Stimulated activated CD8-positive, alpha-beta memory T cell treated with anti-CD3 and anti-CD28 coated beads, Interleukin-4, amount 100 ng/mL, for 4 hours (primary cell): ENCODE measurements at places on chromosomes 6 and 20.

DNA sequence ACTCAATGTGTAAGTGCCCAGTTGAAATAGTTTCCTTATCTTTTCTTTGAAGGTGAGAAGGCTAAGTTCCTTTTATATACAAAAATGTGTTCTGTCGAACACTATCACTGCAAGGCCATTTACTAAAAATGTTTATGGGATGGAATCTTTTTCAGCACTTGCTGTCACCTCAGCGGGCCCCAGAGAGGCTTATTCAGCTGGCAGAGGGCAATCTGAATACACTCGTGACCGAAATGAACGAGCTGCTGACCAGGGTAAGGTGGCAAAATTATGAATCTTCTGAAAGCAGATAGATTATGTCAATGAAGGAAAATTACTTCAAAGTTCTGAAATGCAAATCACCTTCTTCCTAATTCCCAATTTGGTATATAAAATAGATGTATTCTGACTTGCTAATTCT lies 340.2 kb downstream of the ARHGAP18 start:
- no peak for DNase-seq

DNA sequence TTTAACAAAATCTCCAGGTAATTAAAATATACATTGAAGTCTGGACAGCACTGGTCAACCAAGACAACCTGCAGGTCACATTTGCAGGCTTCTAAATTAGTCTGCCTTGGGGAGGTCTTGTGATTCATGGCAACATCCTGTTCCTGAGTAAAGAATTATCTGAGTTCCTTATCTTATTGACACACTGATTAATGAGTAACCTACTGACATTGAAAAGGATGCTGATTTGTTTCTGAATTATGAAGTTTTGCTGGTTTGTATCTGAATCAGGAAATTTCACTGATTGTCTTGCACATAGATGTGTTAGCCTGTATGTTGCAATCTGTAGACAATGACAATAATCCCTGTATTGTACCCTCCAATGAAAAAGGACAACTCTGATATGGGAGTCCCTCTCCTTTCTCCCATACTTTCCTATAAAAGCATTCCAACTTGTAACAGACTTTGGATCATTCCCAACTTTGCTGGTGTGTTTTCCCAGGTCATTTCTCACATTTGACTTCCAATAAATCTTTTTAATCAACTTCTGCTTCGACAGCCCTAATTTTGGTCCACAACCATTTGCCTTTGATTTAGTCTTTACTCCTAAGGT lies 80.0 kb downstream of the LAMP5 start:
- DNase-seq, result no peak

- no peak for DNase-seq
Observed at GRCh38 chr6:38722727-38723334, 7.7 kb downstream of the DNAH8 start.

DNA sequence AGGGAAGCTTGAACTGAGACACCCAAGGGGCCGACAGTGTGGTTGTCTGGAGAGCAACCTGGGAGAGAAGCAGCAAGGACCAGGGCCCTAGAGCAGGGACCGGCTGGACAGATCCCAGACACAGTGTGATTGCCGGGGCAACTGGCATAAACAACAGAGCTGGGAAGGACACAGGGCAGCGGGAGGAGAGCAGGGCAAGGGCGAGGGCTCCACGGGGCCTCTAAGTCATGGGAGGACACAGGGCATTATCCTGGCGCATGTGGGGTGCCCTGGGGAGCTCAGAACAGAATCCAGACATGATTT lies 31.1 kb upstream of the CCR6 start:
- DNase-seq, result no peak

- no peak for DNase-seq
Observed at GRCh38 chr6:64266351-64266821, 630.8 kb downstream of the PHF3 start.

- no peak for DNase-seq
Observed at GRCh38 chr20:62327726-62328495, 25.1 kb downstream of the ADRM1 start.

GRCh38 chr20:50012282-50013263 lies 29.8 kb downstream of the SNAI1 start:
- DNase-seq, result no peak

DNA sequence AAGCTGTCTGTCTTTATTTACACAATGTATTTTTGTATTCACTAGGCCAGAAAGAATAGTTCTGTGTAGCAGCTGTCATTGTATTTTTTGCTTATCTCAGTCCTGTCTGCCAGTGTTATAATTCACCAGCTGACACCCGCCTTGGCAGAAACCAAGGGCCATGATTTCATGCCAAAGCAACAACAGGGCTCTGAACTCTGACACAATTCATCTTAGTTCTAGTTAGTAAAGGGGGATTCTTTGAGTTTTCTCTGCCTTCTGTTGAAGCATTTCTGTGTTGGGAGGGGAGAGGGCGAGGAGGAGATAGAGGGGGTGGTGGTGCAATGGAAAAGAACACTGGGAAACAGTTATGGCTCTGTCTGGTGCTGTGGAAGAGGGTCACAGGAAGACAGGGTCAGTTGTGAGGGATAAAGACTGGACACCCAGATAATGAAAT lies 684.6 kb upstream of the MARCKS start:
- no peak for DNase-seq

DNA sequence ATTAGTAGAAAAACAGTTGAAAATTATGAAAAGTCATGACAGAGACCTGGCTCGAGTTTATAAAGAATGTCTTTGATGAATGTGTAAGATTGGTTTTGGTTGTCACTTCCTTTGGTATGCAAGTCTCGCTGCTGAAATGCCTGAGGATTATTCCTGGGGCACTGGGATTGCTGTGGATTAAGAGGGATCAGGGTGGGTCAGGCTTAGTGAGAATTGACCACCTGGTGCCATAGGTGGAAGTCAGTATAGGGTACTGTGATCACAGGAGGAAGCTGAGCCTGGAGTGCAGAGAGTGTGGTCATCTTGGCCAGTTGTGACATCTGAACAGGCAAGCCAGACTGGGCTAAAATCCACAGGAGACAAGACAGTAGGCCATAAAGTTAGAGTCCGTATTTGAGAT lies 34.9 kb downstream of the CEP43 start:
- DNase-seq, result no peak

DNA sequence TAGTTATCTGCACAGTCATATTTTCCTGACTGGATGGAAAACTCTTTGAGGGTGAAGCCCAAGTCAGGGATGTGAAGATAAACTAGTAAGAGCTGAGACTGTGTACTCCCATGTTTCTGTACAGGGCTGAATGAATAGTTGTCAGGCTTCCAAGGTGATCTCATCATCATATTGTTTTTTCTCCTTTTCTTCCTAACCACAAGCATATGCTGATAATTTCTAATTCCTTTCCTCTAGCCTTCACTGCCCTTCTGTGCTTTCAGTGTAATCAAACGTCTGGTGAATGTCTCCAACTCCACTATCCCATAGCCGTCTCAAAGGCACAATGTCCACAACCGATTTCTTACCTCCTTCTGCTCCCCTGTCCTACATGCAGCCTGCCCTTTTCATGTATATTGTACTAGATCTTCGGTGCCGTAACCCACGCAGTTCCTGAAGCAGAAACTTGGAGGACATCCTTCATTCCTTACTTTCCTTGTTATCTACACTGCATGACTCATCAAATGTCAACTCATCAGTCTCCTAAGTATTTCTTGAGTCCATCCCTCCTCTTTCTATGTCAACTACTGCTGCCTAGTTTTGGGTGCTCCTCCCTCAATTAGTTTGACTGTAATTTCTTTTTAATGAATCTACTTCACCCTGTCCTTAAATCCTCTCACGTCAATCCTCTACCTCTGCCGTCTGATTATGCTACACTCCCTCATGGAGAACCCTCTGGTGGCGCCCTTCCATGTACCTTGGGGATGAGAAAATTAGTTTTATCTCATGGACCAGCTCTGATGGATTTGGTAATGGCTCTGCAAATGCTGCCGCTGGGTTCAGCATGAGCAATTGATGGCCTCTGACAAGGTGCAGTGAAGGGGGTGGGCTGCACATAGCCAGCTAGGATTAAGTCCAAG lies 21.9 kb downstream of the NCOA7 start:
- no peak for DNase-seq

DNA sequence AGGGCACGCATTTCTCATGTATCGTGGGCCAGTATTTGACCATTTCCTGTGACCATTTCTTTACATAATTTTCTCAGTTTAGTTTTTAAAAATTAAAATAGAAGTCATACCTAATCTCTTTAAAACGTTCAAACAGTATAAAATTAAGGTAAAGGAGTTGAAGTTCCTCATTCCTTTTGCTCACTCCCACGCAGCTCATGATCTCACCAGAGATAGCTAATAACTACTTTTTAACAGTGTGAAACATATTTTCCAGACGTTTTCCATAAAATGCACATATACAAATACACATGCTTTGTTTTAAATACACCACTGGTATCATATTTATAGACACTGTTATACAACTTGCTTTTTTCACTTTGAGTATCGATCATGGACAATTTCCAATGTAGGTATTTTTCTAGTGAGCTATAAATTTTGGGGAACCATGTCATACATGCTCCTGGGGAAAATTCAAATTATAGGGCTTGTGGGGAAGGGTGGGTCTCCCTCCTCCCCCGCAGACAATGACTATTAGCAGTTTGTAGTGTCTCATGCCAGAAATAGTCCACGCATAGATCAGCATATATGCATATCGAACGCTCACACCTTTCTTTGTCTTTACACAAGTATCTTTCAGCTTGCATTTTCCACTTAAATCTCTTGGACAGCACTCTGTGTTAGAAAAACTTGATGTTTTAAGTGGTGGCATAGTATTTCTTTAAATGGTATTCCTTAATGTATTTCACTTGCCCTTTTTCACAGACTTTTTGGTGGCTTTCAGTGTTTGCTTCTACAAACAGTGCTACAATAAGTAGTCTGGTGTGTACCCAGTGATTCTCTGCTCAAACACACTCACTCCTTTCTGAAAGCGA lies 145.5 kb upstream of the ZNF217 start:
- DNase-seq, result no peak

DNA sequence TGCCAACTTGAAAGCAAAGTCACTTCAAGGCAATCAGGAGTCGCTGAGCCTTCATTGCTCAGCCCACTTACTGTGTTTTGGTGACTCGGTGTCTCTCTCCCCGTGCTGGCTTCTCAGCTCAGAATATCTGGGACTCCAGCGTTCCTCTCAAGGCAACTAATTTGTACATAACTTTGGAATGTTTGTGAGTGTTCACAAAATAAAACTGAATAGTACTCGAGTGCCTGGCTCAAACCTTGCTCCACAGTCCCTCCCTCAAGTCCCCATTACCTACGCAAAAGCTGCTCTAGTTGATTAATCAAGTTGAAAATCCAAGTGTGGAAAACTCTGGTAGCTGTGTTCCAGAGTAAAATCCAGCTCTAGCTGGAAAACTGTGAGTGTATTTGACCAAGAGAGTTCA lies 8.6 kb downstream of the IPCEF1 start:
- no peak for DNase-seq

GRCh38 chr6:112504621-112505020 lies 157.5 kb downstream of the RFPL4B start:
- no peak for DNase-seq

GRCh38 chr6:12534069-12534853 lies 182.3 kb upstream of the PHACTR1 start:
- DNase-seq, result no peak

DNA sequence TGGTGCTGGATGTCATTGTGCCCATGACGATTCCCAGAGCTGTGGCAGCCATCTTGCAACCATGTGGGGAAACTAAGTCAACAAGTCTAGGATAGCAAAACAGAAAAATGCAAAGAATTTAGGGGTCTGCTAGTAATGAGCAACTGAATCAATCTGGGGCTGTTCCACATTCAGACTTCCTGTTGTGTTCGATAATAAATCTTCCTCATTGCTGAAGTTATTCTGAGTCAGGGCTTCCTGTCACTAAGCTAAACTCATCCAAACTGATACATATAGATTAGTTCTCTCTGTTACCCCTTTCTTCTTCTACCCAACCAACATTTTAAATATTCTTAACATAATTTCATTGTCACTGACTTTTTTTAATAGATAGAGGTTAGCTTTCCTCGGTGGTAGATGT lies 205.9 kb downstream of the HACE1 start:
- DNase-seq, result no peak

GRCh38 chr6:90458353-90459224 lies 128.3 kb downstream of the MAP3K7 start:
- peak; percentile 50 for DNase-seq

GRCh38 chr6:147251072-147251471 lies 46.9 kb downstream of the STXBP5 start:
- no peak for DNase-seq

GRCh38 chr6:34912715-34913464 lies 23.8 kb downstream of the ANKS1A start:
- no peak for DNase-seq

- DNase-seq, result no peak
Observed at GRCh38 chr6:87705070-87705691, 3.1 kb upstream of the AKIRIN2 start.

DNA sequence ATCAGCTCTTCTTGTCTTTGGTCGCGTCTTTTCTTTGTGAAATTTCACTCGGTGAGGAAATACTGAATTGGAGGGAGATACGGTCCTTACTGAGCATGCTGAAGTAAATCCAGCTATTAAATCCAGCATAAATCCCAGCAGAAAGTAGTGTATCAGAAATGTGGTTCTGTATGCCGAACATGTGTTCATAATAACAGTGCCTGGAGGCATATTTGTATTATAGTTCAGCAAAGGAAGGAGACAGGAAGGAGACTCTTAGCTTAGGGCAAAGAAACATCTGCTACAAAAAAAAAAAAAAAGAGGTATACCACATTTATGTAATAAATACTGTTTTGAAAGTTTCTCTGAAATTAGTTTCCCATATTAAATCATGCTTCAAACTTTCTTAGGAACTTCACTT lies 211.8 kb downstream of the PLCB4 start:
- DNase-seq, result no peak

DNA sequence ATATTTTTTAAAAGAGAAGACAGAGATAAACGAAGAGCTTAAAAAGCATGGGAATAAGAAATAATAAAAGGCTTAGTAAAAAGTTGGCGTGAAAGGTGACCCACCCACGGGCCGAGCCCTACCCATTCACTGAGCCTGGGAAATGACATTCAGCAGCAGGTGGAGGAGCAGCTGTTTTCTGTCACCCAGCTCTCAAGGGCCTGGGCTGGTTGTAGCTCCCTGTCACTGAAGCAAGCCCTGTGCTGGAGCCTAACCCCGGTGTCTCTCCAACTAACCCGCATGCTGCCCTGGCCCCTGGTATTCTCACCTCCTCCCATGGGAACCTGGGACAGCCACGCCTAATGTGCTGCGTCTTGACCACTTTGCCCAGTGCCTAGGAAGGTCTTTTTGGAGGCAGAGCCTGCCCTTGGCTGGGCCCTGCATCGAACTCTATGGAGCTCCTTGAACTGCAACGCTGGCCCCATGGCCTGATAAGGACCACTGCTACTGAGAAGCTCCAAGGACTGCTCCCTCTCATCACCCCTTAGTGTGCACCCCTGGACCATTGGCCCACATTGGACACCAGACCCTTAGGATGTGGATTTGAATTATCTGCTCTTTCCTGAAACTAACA lies 68.8 kb upstream of the IYD start:
- DNase-seq, result no peak

- no peak for DNase-seq
Observed at GRCh38 chr20:39040116-39040515, 78.0 kb downstream of the DHX35 start.

DNA sequence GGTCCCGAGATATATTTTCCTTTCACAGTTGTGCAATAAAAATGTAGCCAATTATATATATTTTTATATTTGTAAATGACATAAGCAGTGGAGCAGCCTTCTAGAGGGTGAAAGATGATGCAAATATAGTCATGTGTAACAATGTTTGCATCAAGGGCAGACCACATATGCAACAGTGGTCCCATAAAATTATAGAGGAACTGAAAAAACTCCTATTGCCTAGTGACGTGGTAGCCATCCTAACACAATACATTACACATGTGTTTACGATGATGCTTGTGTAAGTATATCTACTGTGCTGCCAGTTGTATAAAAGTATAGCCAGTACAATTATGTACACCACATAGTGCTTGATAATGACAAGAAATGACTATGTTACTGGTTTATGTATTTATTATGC lies 162.8 kb downstream of the ZFAND3 start:
- no peak for DNase-seq
